ENCODE measurements at places on chromosomes 3 and 15. TPM values are rescaled to one million over a fixed set of nuclear protein-coding genes. Genes with fewer than 3 reads are reported as not detected.

- H3K36me3 ChIP-seq, result no peaks in the 10 kb centered on the region
- H3K27ac ChIP-seq, result no peak overlapping the region
- no peak for DNase-seq
- peaks cover 3% of the 10 kb centered on the region for H3K27me3 ChIP-seq
- no peaks in the 10 kb centered on the region for H3K4me1 ChIP-seq
Measured at GRCh38 chr3:190208196-190208595, 87.5 kb upstream of the P3H2 start.

DNA sequence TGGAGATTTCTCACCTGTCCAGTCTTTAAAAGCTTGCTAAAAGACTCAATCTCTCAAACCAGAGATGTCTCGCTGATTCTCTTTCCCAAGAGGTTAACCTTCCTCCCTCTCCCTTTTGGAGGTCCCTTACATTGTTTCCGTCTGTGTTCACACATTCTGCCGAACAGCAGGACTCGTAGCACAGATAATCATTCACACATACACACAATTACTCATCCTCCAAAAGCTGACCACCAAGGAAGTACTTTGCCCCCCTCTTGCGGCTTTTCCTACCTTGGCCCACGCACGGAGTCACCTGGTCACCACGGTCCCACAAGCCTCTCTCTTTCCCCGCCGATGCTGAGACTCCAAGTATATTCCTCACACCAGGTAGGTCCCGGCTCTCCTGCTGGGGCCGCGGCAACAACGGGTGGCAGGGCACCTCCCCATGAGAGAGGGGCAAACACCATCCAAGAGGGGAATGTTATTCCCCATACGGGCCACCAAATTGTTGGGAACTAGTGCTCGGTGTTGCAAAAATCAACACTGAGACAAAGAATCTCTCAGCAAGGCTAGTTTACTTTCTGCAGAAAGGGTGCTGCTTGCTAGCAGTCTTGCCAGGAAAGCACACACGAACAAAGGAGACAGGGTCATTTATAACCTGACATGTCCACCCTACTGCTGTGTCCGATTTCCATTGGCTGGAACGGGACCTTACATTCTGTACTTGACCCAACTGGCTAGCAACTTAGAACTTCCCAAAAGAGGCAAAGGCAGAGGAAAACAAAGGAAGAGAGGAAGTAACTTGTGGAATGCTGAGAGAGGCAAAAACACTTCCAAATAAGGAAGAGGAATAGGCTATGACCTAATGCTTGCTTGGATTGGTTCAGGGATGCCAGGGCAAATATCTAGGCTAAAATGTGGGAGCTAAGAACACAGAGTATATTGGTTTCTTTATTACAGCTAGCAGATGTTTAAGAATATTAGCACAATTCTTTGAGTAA lies 102.1 kb upstream of the NECTIN3 start:
- peaks cover under 1% of the 10 kb centered on the region for H3K27me3 ChIP-seq
- no peaks in the 10 kb centered on the region for H3K4me1 ChIP-seq
- H3K4me3 ChIP-seq, result no peak overlapping the region
- DNase-seq, result no peak

Gene C3orf62
- total RNA-seq, result 12.4 TPM

- DNase-seq, result no peak
- H3K27me3 ChIP-seq, result no peaks in the 10 kb centered on the region
- H3K36me3 ChIP-seq, result no peaks in the 10 kb centered on the region
- H3K27ac ChIP-seq, result no peak overlapping the region
Measured at GRCh38 chr3:154684021-154684420, 254.0 kb upstream of the GPR149 start.

Measured in CD4-positive, CD25-positive, alpha-beta regulatory T cell (primary cell).